ENCODE measurements at places on chromosomes 7 and 10. TPM values are rescaled to one million over a fixed set of nuclear protein-coding genes. Genes with fewer than 3 reads are reported as not detected.

The NUPR2 gene
- not detected for polyA plus RNA-seq

The RADIL gene
- polyA plus RNA-seq: 4.3 TPM

The SNX13 gene
- polyA plus RNA-seq: 13.0 TPM

The RET gene
- polyA plus RNA-seq: 6.8 TPM

The RTKN2 gene
- 1.5 TPM for polyA plus RNA-seq

The TEX36 gene
- not detected for polyA plus RNA-seq

The EBF3 gene
- polyA plus RNA-seq: not detected

The PNPLA8 gene
- polyA plus RNA-seq: 7.2 TPM

The NDUFB2 gene
- 1,154 TPM for polyA plus RNA-seq

The MRLN gene
- not detected for polyA plus RNA-seq

DNA sequence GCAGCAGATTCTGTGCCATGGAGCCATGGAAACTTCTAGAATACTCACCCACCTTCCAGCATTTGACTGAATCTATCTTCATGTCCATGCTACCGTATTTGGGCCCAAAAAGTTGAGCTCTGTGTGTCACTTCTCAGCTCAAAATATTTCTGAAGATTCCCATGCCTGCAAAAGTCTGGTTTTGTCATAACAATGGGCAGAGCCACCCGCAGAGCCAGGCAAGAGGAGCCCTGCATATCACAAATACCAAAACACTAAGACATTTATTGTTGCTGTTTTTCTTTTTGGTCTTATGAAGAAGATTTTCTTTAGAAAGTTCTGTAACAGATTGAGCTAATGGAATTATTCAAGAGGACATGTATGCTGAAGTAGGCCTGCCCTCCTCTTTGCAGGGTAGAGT lies 68.1 kb downstream of the PRTFDC1 start:
- no peak overlapping the region for H3K4me3 ChIP-seq
- H3K36me3 ChIP-seq: no peaks in the 10 kb centered on the region

GRCh38 chr7:39386718-39387117 lies 179.5 kb upstream of the YAE1 start:
- H3K27me3 ChIP-seq: peaks cover 26% of the 10 kb centered on the region
- H3K36me3 ChIP-seq: no peaks in the 10 kb centered on the region
- no peak for DNase-seq
- no peak overlapping the region for H3K4me3 ChIP-seq

GRCh38 chr7:44277851-44278250 lies 47.5 kb downstream of the CAMK2B start:
- peaks cover 51% of the 10 kb centered on the region for H3K4me1 ChIP-seq
- DNase-seq: peak; percentile 72
- H3K27ac ChIP-seq: peak overlapping the region; percentile 64
- H3K27me3 ChIP-seq: peaks cover 5% of the 10 kb centered on the region
- H3K4me3 ChIP-seq: no peak overlapping the region

- H3K27me3 ChIP-seq: no peaks in the 10 kb centered on the region
- H3K36me3 ChIP-seq: no peaks in the 10 kb centered on the region
- no peak for DNase-seq
- H3K27ac ChIP-seq: no peak overlapping the region
Observed at GRCh38 chr7:33495207-33495606, 365.8 kb downstream of the BBS9 start.

GRCh38 chr7:8566016-8566415 lies 132.6 kb downstream of the NXPH1 start:
- no peak for DNase-seq
- H3K4me3 ChIP-seq: no peak overlapping the region
- H3K27ac ChIP-seq: no peak overlapping the region
- no peaks in the 10 kb centered on the region for H3K4me1 ChIP-seq
- H3K36me3 ChIP-seq: no peaks in the 10 kb centered on the region

- no peaks in the 10 kb centered on the region for H3K27me3 ChIP-seq
- H3K27ac ChIP-seq: no peak overlapping the region
- H3K36me3 ChIP-seq: no peaks in the 10 kb centered on the region
- H3K4me3 ChIP-seq: no peak overlapping the region
- no peak for DNase-seq
Observed at GRCh38 chr7:113801751-113802150, 117.1 kb downstream of the PPP1R3A start.

DNA sequence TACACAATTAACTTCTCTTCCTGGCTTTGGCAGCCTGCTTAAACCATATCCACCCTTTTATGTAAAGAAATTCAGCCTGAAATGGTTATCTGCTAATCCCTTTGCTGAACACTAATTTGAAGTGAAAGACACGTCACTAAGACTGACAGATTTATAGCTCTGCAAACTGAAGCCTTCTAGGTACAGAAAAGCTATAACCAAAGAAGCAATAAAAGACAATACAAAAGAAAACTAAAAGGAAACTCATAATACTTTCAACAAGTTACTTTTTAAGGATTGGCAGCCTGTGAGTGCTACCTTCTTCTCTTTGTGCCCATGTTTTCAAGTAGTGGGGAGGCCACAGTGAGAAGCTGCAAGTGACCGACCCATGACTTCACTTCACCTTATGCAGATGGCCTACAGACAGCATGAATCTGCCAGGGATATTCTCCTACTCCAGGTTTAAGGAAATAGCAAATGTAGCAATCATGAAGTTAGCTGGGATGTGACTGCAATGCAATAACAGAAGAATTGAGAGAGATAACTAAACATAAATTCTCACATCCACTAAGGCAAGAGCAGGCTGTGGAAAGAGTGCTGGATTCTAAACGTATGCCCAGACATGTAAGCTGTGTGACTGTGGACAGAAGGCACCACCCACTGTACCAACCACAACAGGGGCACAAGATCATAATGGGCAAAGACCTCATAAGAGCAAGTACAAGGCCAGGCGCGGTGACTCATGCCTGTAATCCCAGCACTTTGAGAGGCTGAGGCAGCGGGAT lies 10.7 kb upstream of the SPOCK2 start:
- no peak overlapping the region for H3K27ac ChIP-seq
- peaks cover 6% of the 10 kb centered on the region for H3K4me1 ChIP-seq
- DNase-seq: no peak

DNA sequence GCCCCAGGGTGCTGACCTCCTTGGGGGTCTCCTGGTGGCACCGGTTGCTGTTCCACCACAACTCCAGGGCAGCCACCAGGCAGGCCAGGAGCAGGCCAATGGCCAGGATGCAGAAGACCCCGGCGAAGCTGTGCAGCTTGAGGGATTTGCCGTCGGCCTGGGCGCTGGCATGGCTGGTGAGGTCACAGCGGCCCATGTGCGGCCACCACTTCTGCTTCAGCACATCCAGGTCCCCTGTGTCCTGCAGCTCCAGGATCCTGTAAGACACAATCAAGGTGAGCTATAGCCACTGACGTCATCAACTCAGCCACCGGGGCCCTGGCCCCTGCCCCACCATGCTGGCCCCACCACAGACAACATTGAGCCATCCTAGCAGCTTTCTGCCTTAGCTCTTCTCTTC lies 753.2 kb downstream of the GRID1 start:
- H3K4me3 ChIP-seq: no peak overlapping the region
- H3K36me3 ChIP-seq: no peaks in the 10 kb centered on the region
- H3K4me1 ChIP-seq: no peaks in the 10 kb centered on the region
- no peak overlapping the region for H3K27ac ChIP-seq

DNA sequence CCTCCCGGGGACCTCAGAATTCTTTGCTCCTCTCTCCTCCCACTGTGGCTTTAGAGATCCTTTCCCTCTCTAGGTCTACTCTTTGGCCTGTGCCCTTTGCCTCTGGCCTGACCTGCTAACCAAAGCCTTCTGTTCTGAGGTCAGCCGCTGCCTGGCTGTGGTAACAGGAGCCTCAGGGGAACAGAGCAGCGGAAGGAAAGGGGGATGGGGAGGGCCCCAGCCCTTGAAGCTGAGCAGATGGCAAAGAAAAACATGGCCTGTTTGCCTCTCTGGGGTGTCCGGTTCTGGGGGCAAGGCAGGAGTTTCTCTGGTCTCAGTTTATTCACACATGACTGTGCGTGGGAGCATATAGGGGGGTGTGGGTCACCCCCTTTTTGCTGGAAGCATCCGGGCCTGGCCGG lies 28.2 kb downstream of the COL26A1 start:
- H3K4me1 ChIP-seq: no peaks in the 10 kb centered on the region
- no peaks in the 10 kb centered on the region for H3K36me3 ChIP-seq
- DNase-seq: peak; percentile 87
- peaks cover 16% of the 10 kb centered on the region for H3K27me3 ChIP-seq

GRCh38 chr7:142603870-142604448 lies 145.3 kb upstream of the PRSS1 start:
- H3K27me3 ChIP-seq: no peaks in the 10 kb centered on the region
- H3K4me1 ChIP-seq: peaks cover 5% of the 10 kb centered on the region
- peak overlapping the region; percentile 6 for H3K4me3 ChIP-seq
- DNase-seq: peak; percentile 81
- no peaks in the 10 kb centered on the region for H3K36me3 ChIP-seq
- H3K27ac ChIP-seq: no peak overlapping the region

DNA sequence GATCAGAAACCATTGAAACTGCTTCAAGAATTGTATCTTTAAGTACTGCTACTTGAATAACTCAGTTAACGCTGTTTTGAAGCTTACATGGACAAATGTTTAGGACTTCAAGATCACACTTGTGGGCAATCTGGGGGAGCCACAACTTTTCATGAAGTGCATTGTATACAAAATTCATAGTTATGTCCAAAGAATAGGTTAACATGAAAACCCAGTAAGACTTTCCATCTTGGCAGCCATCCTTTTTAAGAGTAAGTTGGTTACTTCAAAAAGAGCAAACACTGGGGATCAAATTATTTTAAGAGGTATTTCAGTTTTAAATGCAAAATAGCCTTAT lies 14.7 kb downstream of the HNRNPA2B1 start:
- H3K27ac ChIP-seq: no peak overlapping the region
- no peak overlapping the region for H3K4me3 ChIP-seq
- no peak for DNase-seq
- peaks cover 65% of the 10 kb centered on the region for H3K36me3 ChIP-seq
- no peaks in the 10 kb centered on the region for H3K4me1 ChIP-seq
- no peaks in the 10 kb centered on the region for H3K27me3 ChIP-seq

GRCh38 chr10:78455811-78456210 lies 422.1 kb downstream of the RPS24 start:
- no peak for DNase-seq
- peak overlapping the region; percentile 25 for H3K27ac ChIP-seq
- no peaks in the 10 kb centered on the region for H3K27me3 ChIP-seq
- no peaks in the 10 kb centered on the region for H3K36me3 ChIP-seq
- H3K4me3 ChIP-seq: no peak overlapping the region

DNA sequence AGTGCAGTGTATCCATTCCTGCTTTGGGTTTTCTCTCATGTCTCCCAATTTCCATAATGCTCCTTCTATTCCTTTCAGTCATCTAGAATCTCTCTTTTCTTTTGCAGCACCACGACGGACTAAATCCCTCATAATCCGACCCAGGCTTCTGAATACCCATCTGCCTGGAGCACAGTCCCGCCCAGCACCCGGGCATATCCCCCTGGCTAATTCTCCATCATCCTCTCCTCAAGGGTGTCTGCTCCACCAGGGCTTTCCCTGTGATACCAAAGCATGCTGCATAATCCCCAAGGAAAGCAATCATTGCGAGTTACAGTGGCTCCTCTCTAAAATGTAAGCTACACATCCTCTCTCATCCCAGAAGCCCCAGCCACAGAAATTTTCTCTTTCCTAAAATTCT lies 321.9 kb downstream of the CCDC3 start:
- no peaks in the 10 kb centered on the region for H3K4me1 ChIP-seq
- no peak overlapping the region for H3K4me3 ChIP-seq
- H3K27me3 ChIP-seq: no peaks in the 10 kb centered on the region
- H3K27ac ChIP-seq: no peak overlapping the region

- no peaks in the 10 kb centered on the region for H3K27me3 ChIP-seq
- no peak overlapping the region for H3K4me3 ChIP-seq
- no peaks in the 10 kb centered on the region for H3K4me1 ChIP-seq
- no peak for DNase-seq
- no peak overlapping the region for H3K27ac ChIP-seq
- peaks cover 36% of the 10 kb centered on the region for H3K36me3 ChIP-seq
Observed at GRCh38 chr7:149067869-149068268, 22.6 kb downstream of the ZNF786 start.

DNA sequence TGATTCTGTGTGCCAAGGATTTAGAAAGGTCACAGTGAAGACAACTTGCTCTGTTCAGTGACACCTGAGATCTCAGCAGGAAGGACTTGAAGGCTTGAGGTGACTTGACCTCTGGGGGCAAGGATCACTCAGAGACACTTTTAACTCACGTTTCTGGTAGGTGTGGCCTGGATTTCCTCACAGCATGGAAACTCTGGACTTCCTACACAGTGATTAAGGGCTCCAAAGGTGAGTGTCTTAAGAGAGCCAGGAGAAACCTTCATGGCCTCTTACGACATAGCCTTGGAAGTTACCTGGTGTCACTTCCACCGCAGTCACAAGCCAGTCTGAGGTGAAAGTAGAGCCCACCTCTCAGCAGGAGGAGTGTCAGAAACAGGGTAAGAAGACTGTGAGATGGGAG lies 38.1 kb upstream of the ADO start:
- H3K27ac ChIP-seq: no peak overlapping the region
- H3K4me1 ChIP-seq: no peaks in the 10 kb centered on the region
- no peaks in the 10 kb centered on the region for H3K27me3 ChIP-seq
- H3K4me3 ChIP-seq: no peak overlapping the region
- no peaks in the 10 kb centered on the region for H3K36me3 ChIP-seq
- DNase-seq: no peak

DNA sequence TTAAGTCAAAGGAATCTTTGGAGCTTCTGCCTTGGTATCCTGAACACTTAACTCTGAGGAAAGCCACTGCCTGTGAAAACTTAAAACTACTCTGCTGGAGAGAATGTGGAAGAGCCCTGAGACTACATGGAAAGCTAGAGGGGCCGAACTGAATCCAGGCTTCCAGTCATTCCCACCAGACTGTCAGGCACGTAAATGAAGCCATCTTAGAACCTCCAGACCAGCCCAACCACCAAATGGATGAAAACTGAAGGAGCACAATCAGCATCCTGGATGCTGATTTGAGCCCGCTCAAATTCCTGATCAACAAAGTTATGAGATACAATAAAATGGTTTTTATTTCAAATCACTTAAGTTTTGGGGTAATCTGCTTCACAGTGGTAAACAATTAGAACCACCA lies 30.8 kb downstream of the TNPO3 start:
- no peak for DNase-seq
- no peak overlapping the region for H3K27ac ChIP-seq
- H3K4me3 ChIP-seq: no peak overlapping the region
- peaks cover 3% of the 10 kb centered on the region for H3K36me3 ChIP-seq
- no peaks in the 10 kb centered on the region for H3K27me3 ChIP-seq
- no peaks in the 10 kb centered on the region for H3K4me1 ChIP-seq

DNA sequence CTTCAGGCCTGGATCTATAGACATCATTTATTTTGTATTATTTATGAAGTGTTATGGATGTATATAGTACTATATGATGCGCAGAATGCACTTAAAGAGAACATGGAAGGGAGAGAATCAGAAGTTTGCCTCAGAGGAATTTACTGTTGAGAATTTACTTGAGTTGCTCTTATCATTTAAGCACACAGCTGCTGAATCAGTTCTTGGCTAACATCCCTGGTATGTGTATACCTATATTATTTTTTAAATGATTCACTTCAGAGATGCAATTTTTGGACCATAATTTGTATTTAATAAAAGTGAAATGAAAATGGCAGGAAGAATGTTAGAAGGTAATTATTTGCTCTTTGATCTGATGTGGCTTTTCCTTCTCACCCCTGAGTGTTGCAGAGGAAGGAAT lies 191.6 kb downstream of the BICC1 start:
- H3K4me1 ChIP-seq: peaks cover 15% of the 10 kb centered on the region
- H3K27ac ChIP-seq: peak overlapping the region; percentile 88
- H3K36me3 ChIP-seq: no peaks in the 10 kb centered on the region
- no peak for DNase-seq
- H3K4me3 ChIP-seq: no peak overlapping the region

GRCh38 chr10:104333728-104334373 lies 4.4 kb downstream of the ITPRIP start:
- no peaks in the 10 kb centered on the region for H3K27me3 ChIP-seq
- H3K4me1 ChIP-seq: peaks cover 46% of the 10 kb centered on the region
- H3K4me3 ChIP-seq: no peak overlapping the region
- H3K27ac ChIP-seq: peak overlapping the region; percentile 96
- no peaks in the 10 kb centered on the region for H3K36me3 ChIP-seq
- peak; percentile 5 for DNase-seq

Data from SK-N-SH (cell line).